Kasumi-1 (cell line): ENCODE measurements at places on chromosomes 4 and X.

- no peak for DNase-seq
Measured at GRCh38 chr4:68673143-68673542, 2.7 kb upstream of the UGT2B15 start.

- no peak for DNase-seq
Measured at GRCh38 chr4:169256856-169257761, 13.6 kb downstream of the SH3RF1 start.

- peak; percentile 55 for DNase-seq
Measured at GRCh38 chr4:145217349-145217748, 37.0 kb upstream of the OTUD4 start.

- no peak for DNase-seq
Measured at GRCh38 chr4:109864134-109864533, 16.2 kb downstream of the LRIT3 start.

GRCh38 chr4:143140696-143141095 lies 44.0 kb upstream of the USP38 start:
- DNase-seq: no peak

DNA sequence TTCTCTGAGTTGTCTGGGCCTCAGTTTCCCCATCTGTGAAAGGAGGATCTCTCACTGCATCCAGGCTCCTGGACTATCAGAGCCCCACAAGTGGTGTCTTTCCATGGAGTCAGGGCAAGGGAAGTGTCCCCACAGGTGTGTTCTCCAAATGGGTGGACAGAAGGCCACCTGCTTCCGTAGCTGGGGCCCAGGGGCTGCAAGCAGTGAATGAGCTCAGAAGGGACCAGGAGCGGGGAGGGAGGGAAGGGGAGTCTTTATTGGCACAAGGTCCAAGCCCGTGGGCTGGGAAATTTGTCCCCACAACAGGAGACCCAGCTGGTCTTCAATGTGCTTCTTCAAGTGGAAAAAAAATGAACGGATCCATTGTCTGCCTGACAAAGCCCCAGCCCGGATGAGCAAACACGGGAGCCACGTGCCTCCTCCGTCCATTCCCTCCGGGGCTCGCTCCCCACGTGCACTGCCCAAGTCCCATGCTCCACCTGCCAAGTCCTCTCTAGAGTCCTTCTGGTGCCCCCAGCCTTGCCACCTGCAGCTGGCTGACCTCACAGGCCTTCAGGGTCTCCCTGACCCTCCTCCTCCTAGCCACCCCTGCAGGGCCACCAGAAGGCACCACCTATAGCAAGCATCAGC lies 72.0 kb downstream of the JAKMIP1 start:
- DNase-seq: no peak

- no peak for DNase-seq
Measured at GRCh38 chr4:29540439-29541102, 1179.6 kb upstream of the PCDH7 start.

DNA sequence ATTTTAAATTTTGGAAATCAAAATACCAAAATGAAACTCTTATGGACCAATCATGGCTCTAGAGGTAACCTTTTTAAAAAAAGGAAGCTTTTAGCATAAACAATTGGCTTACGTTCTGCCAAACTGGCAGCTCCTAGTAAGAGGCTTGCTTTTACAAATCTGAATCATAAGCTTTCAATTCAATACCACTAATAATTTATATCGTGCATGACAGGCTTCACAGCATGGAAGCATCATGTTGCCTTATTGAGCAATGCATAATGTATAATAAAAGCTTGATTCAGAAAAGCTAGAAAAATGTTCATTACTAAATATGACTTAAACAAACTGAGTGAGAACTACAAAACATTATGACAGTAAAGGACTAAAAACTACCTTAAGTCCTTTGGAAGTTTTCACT lies 280.9 kb downstream of the IQCM start:
- DNase-seq: no peak

- DNase-seq: no peak
Measured at GRCh38 chrX:41589634-41590270, 99.0 kb upstream of the GPR34 start.

DNA sequence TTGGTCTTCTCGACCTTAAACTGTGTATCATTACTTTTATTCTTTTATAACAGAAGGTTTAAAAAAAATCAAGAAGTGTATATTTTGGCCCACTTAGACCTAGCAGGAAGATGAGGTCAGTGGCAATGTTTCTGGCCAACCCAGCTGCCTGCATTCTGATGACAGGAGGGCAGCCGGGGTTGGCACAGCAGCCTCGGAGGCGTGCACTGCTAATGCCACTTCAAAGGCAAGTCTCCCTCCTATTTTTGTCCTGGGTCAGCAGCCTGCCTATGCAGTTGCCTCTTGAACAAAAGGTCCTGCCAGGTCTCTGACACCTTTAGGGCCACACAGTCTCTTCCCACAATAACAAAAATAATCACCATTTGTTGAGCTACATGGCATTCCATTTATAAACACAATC lies 89.4 kb upstream of the MYOZ2 start:
- DNase-seq: no peak

DNA sequence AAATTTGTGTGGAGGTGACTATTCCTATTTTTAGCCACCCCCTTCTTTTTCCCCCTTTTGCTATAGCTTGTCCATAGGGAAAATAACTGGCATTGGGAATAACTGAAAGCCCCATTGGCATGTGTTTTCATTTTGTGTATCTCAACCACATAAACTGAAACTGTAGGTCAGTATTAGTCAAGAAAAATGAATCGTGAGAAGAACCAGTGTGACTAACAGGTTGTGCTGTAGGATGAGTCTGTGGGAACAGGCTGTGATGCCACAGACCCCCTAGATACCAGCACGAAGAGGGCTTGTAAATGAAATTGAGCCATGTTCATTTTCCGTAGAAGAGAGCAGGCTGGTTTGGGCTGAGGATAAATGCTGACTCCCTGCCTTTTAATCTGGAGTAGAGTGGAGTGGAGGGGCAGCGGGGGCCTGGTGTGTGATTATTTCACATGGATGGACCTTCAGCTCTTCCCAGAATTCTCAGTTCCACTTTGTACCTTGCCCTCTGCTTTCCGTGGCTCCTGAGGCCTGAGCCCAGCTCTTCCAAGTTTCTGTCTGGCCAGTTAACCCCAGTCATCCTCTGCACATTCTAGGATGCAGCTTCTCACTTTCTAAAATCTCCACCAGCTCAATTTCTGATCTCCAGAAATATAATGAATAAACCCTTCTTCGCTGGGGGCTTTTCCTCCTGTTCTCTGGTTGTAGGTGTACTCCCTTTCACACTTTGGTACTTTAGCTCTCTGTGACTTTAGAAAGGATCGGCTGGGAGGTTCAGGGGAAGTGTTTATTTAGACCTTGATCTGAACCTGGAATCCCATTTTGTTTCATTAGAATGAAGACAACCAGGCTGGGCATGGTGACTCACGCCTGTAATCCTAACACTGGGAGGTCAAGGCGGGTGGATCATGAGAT lies 37.3 kb downstream of the DCUN1D4 start:
- DNase-seq: no peak

DNA sequence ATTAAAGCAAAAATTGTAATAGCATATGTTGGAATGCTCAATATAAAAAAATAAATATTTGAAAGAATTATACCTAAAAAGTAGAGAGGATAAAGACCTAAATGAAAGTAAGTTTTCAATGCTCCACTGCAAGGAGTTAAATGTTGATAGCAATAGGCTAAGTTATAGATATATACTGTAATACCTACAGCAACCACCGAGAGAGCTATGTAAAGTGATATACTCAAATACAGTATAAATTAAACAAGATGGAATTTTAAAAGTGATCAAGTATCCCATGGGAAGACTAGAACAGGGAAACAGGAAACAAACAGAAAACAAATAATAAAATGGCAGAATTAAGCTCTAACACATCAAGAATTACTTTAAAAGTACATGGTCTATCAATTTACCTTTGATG lies 73.9 kb downstream of the CASP3 start:
- DNase-seq: peak; percentile 30

GRCh38 chrX:34859191-34859590 lies 83.4 kb upstream of the FAM47B start:
- DNase-seq: no peak

DNA sequence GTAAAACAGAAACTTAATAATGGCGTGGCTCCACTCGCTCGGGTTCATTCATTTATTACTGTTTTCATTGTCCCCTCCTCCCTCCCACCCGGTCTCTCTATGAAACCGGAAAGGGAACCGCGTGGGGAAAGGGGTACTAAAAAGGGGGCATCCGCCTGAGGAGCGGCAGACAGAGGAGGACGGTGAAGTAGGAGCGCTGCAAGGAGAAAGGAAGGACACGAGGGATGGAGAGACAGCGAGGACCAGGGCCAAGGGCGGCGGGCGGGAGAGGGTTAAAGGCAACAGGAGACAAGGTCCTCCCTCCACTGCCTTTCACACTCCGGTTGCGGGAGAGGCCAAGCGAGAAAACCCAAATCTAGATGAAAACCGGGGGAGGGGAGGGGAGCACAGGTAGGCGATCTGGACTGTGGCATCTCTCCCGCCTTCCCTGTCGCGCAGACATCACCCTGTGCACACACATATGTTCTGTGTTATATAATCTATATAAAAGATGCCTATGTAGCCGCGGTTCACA lies 829 bp downstream of the ELOVL6 start:
- DNase-seq: peak; percentile 70

DNA sequence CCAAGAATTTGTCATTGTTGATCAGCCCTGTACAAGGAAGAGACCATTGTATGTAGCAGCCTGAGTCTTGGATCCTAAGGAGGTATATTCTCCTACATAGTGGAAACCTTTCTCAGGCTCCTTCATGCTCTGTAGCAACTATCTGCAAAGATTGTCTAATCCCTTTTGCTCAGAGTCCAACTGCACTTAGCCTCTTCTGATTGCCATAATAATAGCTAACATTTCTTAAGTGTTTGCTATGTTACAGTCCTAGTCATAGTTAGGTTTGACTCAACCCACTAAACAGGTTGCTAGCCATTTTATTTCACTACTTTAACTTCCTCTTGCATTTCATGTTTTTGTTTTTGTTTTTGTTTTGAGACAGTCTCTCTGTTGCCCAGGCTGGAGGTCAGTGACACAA lies 50.8 kb upstream of the SLC16A2 start:
- no peak for DNase-seq

DNA sequence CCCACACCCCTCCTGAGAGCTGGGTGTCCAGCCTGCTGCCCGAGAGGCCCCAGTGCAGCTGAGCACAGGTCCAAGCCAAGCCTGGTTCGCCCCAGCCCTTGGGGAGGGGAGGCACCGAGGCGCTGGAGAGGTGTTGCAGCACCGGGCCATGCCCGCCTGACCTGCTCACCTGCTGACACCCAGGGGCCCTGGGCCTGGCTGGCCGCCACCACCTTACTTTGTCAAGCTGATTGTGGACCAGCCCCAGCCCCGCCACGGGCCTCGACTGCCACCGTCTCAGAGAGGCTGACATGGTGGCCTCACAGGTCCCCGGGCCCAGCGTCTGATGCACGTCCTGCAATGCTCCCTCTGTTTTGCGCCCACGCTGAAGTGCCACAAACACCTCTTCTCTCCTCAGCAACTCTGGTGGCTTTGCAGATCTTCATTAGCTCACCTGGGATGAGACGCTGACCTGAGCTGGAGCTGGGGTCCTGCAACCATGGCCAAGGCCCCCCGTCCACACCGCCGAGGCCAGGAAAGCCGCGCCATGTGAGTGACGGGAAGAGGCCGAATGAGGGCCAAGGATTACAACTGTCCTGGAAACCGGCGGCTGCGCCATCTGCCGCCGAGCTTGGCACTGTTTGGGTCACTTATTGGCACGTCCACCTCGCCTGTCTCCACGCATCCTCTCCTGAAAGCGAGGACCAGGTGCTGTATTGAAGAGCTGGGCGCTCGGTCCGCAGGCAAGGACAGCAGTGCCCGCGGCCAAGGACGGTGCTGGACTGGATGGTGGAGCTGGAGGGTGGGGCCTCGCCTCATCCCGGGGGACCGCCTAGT lies 7.6 kb downstream of the CPLX1 start:
- no peak for DNase-seq

DNA sequence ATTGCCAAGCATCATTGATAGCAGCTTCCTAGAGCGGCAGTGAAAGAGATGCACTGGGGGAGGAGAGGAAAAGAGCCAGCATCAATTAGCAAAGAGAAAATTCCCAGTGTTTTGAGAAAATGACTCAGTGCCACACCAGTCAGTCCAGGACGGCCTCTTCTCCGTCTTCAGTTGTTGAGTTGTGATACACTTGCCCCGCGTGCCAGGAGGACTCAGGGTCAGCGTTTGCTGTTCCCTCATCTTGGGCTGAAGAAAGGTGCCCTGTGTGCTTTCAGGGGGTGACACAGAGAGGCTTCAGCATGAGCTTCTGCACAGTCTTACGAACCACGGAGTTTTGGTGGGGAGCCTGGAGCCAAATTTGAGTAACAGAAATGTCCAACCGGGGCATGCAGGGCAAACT lies 82.3 kb downstream of the GPR143 start:
- DNase-seq: no peak

GRCh38 chrX:131626681-131627296 lies 82.9 kb downstream of the OR13H1 start:
- peak; percentile 45 for DNase-seq

- DNase-seq: no peak
Measured at GRCh38 chrX:39848243-39848642, 249.5 kb downstream of the BCOR start.

DNA sequence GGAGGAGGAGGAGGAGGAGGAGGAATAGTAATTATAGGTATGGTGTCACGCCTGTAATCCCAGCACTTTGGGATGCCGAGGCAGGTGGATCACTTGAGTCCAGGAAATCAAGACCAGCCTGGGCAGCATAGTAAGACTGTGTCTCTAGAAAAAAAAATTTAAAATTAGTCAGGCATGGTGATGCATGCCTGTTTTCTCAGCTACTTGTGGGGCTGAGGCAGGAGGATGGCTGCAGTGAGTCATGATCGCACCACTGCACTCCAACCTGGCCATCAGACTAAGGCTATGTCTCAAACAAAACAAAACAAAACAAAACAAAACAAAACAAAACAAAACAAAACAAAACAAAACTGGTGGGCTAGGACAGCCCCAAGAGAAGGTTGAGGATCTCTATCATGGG lies 3.0 kb downstream of the STARD8 start:
- no peak for DNase-seq

DNA sequence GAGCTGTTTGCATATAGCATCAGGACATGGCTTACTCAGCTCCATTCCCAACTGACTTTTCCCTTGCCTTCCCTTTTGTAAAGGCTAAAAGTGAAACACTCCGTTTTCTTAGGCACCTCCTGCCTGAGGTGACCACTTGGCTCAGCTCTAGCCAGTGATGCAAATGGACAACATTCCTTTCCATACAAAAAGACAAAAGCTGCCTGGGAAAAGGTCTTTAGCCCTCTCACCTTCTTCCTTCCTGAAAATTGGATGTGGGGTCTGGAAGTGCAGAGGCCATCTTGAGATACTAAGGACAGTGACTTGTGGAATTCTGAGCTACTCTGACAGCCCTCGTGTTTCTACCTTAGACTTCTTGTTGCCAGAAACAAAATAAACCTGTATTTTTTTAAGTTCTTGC lies 27.7 kb upstream of the SFRP2 start:
- no peak for DNase-seq

DNA sequence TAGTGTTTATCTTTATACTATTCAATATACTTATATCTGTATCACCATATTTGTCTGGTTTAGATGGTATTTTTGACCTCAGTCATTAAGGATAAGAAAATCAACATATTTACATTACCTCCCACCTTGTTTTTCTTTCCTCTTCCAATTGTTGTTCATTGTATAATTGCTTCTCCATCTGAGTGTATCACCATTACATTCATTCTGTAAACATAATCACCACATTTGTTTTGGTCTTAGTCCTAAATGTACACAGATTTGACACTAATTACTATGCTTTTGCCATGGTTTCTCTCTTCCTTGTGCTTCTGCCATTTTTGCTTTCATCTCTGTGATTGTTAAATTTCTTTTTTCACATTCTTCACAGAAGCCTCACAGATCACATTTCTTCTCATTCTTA lies 12.7 kb downstream of the ARMCX6 start:
- DNase-seq: no peak

GRCh38 chr4:72205831-72206230 lies 174.0 kb downstream of the NPFFR2 start:
- DNase-seq: no peak
